ENCODE measurements at places on chromosomes 12 and 14. TPM values are rescaled to one million over a fixed set of nuclear protein-coding genes. Genes with fewer than 3 reads are reported as not detected.

The IFT81 gene
- 3.5 TPM for total RNA-seq

GRCh38 chr14:34593740-34594375 is 36.1 kb downstream of the SNX6 start:
- DNase-seq, result no peak

- DNase-seq, result no peak
Observed at GRCh38 chr12:86484473-86484872, 228.3 kb upstream of the MGAT4C start.

DNA sequence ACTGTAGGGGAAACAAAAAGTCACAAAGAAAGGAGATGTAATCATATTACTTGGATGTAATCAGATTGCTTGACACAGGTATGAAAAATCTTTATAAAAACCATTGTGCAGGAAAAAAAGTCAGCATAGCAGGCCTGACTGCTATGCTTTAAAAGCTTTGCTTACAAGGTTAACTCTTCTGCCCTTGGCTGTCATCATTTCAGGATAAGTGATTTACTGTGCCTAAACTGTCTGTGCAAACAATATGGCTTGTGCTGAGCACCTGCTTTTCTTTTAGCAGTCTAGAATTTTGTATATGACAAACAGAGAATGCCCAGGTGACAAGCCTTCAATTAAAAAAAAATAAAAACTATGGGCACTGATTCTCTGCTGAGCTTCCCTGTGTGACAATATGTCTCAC is 63.8 kb upstream of the PLEKHG7 start:
- DNase-seq, result no peak

- no peak for DNase-seq
Observed at GRCh38 chr14:21867541-21867940, 193.9 kb upstream of the OR4E1 start.

GRCh38 chr12:91380631-91381030 is 198.0 kb upstream of the DCN start:
- no peak for DNase-seq

All from activated CD4-positive, alpha-beta T cell treated with anti-CD3 and anti-CD28 coated beads for 36 hours (primary cell).